Esophagus muscularis mucosa (tissue), 4 donors: ENCODE measurements at places on chromosomes 11 and 22. TPM values are rescaled to one million over a fixed set of nuclear protein-coding genes. Genes with fewer than 3 reads are reported as not detected.

DNA sequence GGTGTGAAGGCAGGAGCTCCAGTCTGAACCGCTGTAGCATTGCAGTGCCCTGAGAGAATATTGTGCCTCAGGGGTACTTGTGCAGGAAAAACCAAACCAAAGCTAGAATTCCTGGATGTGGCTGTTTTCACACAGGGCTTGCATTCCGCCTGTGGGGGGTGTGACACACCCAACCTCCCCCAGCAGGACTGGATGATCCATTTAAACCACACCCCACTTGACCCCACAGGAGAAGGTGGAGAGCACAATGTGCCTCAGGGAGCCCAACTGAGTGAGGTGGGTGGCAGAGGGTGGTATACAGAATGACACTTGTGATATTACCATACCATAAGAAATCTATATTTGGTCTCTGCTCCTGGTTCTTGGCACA is 66.9 kb upstream of the SLC22A12 start:
- H3K27me3 ChIP-seq, result no peaks in the 10 kb centered on the region
- no peaks in the 10 kb centered on the region for H3K4me1 ChIP-seq
- H3K36me3 ChIP-seq, result no peaks in the 10 kb centered on the region
- no peak for DNase-seq
- H3K27ac ChIP-seq, result no peak overlapping the region
- H3K4me3 ChIP-seq, result no peak overlapping the region

GRCh38 chr22:49956914-49957825 is 3.4 kb upstream of the PIM3 start:
- DNase-seq, result no peak
- no peaks in the 10 kb centered on the region for H3K27me3 ChIP-seq
- H3K27ac ChIP-seq, result no peak overlapping the region
- H3K4me3 ChIP-seq, result no peak overlapping the region
- no peaks in the 10 kb centered on the region for H3K36me3 ChIP-seq
- H3K4me1 ChIP-seq, result peaks cover 58% of the 10 kb centered on the region

- H3K4me3 ChIP-seq, result no peak overlapping the region
- H3K27me3 ChIP-seq, result no peaks in the 10 kb centered on the region
- peak; percentile 68 for DNase-seq
- H3K4me1 ChIP-seq, result peaks cover 4% of the 10 kb centered on the region
- no peaks in the 10 kb centered on the region for H3K36me3 ChIP-seq
These were observed 109.7 kb upstream of the GALNT18 start for GRCh38 chr11:11731311-11732083.

GRCh38 chr22:26525946-26526564 is 13.8 kb upstream of the TFIP11 start:
- H3K27me3 ChIP-seq, result no peaks in the 10 kb centered on the region
- no peak overlapping the region for H3K27ac ChIP-seq

The ARHGAP8 gene
- 0.33 TPM for total RNA-seq
